ENCODE measurements at places on chromosomes 2 and 18.
A peak's percentile ranks its signal among the peaks of the same experiment; 100 is the strongest.

- no peaks in the 10 kb centered on the region for H3K27me3 ChIP-seq
- DNase-seq, result no peak
- H3K27ac ChIP-seq, result no peak overlapping the region
- H3K36me3 ChIP-seq, result no peaks in the 10 kb centered on the region
These were observed 68.0 kb downstream of the DAW1 start for GRCh38 chr2:227939271-227940027.

- H3K36me3 ChIP-seq, result no peaks in the 10 kb centered on the region
- no peaks in the 10 kb centered on the region for H3K4me1 ChIP-seq
- H3K4me3 ChIP-seq, result no peak overlapping the region
These were observed 207.6 kb upstream of the TANK start for GRCh38 chr2:160952464-160953254.

- no peaks in the 10 kb centered on the region for H3K36me3 ChIP-seq
- no peak overlapping the region for H3K27ac ChIP-seq
- peak; percentile 79 for DNase-seq
These were observed 177.7 kb downstream of the TMEM247 start for GRCh38 chr2:46657042-46657504.

DNA sequence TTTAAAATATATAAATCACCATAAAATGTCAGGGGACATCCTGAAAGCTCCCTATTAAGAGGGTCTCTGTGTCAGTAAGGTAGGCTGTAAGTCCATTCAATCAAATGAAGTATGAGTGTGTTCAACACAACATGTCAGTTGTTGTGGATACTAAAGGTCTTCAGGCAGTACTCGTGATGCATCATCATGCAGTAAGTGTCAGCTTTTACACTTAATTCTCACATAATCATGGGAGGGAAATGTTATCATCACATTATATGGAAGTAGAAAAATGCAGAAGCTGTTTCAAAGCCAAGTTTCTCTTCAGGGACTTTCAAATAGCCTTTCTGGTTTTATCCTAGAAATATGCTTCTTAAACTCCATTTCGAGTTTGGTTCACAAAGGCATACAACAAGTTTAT, 477.1 kb upstream of the ID2 start:
- no peaks in the 10 kb centered on the region for H3K4me1 ChIP-seq
- H3K27me3 ChIP-seq, result no peaks in the 10 kb centered on the region
- no peak overlapping the region for H3K27ac ChIP-seq
- no peak for DNase-seq
- no peaks in the 10 kb centered on the region for H3K36me3 ChIP-seq
- no peak overlapping the region for H3K4me3 ChIP-seq

DNA sequence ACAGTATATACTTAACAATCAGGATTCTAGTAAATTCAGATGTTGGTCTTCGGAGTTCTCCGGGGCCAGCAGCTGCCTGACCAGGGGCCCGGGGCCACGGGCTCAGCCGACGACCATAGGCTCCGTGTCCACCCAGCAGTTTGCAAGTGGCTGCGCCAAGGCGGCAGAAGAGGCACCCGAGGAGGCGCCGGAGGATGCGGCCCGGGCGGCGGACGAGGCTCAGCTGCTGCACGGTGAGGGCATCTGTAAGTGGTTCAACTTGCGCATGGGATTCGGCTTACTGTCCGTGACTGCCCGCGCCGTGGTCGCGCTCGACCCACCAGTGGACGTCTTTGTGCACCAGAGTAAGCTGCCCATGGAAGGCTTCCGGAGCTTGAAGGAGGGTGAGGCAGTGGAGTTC, 136.3 kb downstream of the NUP35 start:
- no peaks in the 10 kb centered on the region for H3K36me3 ChIP-seq
- H3K27ac ChIP-seq, result no peak overlapping the region
- DNase-seq, result no peak
- no peaks in the 10 kb centered on the region for H3K27me3 ChIP-seq
- no peaks in the 10 kb centered on the region for H3K4me1 ChIP-seq

DNA sequence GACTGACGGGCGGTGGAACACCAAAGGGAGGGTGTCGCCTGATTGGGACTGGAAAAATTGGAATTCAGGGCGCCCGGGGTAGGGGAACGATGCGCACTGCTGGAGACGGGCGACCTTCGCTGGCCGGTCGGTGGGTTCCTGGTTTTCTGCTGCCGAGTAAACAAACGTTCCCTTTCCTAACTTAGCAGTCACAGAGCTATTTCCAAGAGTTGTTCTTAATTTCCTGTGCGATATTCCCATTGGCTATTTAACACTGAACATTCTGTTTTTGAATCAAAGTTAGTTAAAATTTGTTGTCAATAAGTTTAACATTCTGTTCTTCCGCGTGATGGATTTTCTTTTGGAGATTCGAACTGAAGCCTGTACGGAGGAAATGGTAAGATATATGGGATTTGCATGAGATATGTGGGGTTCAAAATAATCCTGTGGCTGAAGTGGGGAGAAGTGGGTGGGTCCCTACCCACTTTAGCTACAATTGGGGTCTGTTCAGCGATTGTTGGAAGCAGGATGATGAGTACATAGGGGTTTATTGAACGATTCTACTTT, 862 bp downstream of the C18orf54 start:
- peaks cover 16% of the 10 kb centered on the region for H3K36me3 ChIP-seq
- no peak overlapping the region for H3K27ac ChIP-seq
- DNase-seq, result no peak
- H3K4me3 ChIP-seq, result peak overlapping the region; percentile 63
- H3K4me1 ChIP-seq, result no peaks in the 10 kb centered on the region

- H3K4me3 ChIP-seq, result no peak overlapping the region
- DNase-seq, result no peak
- H3K27ac ChIP-seq, result no peak overlapping the region
These were observed 90.3 kb downstream of the RNF144A start for GRCh38 chr2:7007488-7007845.

GRCh38 chr2:128280158-128280871, 38.4 kb downstream of the HS6ST1 start:
- H3K27ac ChIP-seq, result peak overlapping the region; percentile 12
- no peak for DNase-seq
- peaks cover 22% of the 10 kb centered on the region for H3K4me1 ChIP-seq
- H3K27me3 ChIP-seq, result no peaks in the 10 kb centered on the region
- no peaks in the 10 kb centered on the region for H3K36me3 ChIP-seq

- no peak overlapping the region for H3K4me3 ChIP-seq
- DNase-seq, result no peak
- H3K27ac ChIP-seq, result no peak overlapping the region
- no peaks in the 10 kb centered on the region for H3K27me3 ChIP-seq
- no peaks in the 10 kb centered on the region for H3K4me1 ChIP-seq
These were observed 60.4 kb downstream of the ARL4C start for GRCh38 chr2:234436482-234436837.

- H3K4me1 ChIP-seq, result no peaks in the 10 kb centered on the region
- no peaks in the 10 kb centered on the region for H3K36me3 ChIP-seq
- peak overlapping the region; percentile 71 for H3K27ac ChIP-seq
- no peak for DNase-seq
- H3K4me3 ChIP-seq, result peak overlapping the region; percentile 25
These were observed 151.8 kb downstream of the ANKRD30BL start for GRCh38 chr2:132009874-132010521.

DNA sequence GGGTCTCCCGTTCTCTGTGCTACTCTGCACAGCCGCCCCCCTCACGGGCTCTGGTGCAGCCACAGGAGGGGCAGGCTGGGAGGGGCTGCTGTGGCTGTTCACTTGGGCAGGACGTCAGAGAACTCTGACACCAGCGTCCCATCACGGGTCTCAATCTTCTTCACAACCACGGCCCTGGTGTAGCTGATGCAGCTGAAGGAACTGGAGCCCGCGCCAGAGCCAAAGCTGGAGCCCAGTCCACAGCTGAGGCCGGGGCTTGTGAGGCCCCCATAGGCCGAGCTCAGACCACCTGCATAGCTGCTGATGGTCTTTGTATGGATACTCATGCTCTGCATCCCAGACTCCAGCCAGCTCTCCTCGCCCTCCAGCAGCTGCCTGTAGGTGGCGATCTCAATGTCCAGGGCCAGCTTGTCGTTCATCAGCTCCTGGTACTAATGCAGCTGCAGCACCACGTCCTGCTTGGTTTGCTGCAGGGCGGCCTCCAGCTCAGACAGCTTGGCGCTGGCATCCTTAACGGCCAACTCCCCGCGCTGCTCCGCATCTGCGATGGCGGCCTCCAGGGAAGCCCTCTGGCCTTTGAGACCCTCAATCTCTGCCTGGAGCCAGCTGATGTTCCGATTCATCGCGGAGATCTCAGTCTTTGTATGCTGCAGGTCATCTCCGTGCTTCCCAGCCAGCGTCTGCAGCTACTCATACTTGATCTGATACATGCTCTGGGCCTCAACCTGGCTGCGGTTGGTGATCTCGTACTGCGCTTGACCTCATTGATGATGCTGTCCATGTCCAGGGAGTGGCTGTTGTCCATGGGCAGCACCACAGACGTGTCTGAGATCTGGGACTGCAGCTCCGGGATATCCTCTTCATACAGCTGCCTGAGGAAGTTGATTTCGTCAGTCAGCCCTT, 7.4 kb upstream of the DUSP19 start:
- H3K36me3 ChIP-seq, result no peaks in the 10 kb centered on the region
- H3K27me3 ChIP-seq, result no peaks in the 10 kb centered on the region
- H3K4me1 ChIP-seq, result no peaks in the 10 kb centered on the region
- H3K4me3 ChIP-seq, result no peak overlapping the region
- DNase-seq, result peak; percentile 13

DNA sequence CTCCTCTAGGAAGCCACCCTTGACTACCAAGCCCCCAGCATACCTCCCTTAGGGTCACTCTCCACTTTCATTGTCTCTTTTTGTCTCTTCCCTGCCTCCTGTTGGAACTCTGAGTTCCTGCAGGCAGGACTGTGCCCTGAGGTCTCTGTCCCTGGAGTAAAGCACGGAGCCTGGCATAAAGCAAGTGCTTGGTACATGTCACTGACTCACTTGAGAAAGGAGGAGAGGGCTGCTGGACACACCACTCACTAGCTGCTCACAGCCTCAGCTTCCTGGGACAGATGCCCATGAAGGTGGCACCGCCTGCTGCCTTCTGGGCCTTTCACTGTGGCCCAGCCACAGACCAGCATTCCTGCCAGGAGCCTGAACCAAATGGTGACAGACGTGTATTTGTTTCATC, 64.4 kb downstream of the RPIA start:
- no peaks in the 10 kb centered on the region for H3K27me3 ChIP-seq
- no peaks in the 10 kb centered on the region for H3K4me1 ChIP-seq
- H3K4me3 ChIP-seq, result no peak overlapping the region
- DNase-seq, result no peak

- H3K27me3 ChIP-seq, result no peaks in the 10 kb centered on the region
- H3K4me3 ChIP-seq, result no peak overlapping the region
- no peak overlapping the region for H3K27ac ChIP-seq
- H3K36me3 ChIP-seq, result no peaks in the 10 kb centered on the region
- no peak for DNase-seq
These were observed 84.4 kb upstream of the LYPD1 start for GRCh38 chr2:132754392-132754791.

DNA sequence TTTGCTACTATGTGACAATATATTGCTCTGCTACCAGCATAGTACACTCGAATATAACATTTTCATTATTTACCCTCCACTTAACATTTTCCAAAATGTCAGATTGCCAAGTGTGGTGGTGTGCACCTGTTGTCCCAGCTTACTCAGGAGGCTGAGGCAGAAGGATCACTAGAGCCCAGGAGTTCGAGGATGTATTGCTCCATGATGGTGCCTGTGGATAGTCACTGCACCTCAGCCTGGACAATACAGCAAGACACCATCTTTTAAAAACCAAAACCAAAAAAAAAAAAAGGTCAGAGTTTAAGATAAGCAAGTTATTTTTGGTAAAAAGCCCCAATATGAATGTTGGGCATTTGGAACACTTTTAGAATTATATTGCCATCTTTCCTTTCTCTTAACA, 75.2 kb upstream of the EPB41L5 start:
- H3K27me3 ChIP-seq, result no peaks in the 10 kb centered on the region
- no peak overlapping the region for H3K27ac ChIP-seq
- H3K4me3 ChIP-seq, result no peak overlapping the region
- DNase-seq, result no peak
- H3K36me3 ChIP-seq, result no peaks in the 10 kb centered on the region

DNA sequence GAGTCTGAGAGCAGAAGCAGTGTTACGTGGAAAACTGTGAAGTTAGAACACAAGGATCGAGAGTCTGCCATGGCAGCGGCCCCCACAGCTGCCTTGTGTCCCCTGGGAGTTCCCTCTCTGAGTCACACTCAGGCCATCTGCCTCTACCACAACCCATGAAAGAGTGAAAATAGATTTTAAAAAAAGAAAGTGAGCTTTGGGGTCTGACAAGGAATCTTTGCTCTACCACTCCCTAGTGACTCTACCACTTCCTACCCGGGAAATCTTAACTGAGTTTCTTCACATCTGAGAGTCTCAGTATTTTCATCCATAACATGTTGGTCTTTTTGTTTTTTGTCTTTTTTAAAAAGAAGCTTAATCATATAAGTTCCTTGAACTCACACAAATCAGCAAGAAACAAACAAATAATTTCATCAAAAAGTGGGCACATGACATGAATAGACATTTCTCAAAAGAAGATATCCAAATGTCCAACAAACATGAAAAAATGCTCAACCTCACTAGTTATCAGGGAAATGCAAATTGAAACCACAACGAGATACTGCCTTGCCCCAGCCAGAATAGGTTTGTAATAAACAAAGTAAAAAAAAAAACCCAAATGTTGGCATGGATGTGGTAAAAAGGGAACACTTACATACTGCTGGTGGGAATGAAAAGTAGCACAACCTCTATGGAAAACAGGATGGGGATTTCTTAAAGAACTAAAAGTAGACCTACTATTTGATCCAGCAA, 2.4 kb upstream of the MSGN1 start:
- no peak overlapping the region for H3K27ac ChIP-seq
- H3K4me3 ChIP-seq, result no peak overlapping the region
- H3K4me1 ChIP-seq, result no peaks in the 10 kb centered on the region
- H3K27me3 ChIP-seq, result no peaks in the 10 kb centered on the region
- H3K36me3 ChIP-seq, result no peaks in the 10 kb centered on the region

GRCh38 chr2:153299217-153299616, 179.3 kb downstream of the RPRM start:
- H3K4me1 ChIP-seq, result no peaks in the 10 kb centered on the region
- H3K36me3 ChIP-seq, result no peaks in the 10 kb centered on the region
- no peak overlapping the region for H3K27ac ChIP-seq
- no peaks in the 10 kb centered on the region for H3K27me3 ChIP-seq

DNA sequence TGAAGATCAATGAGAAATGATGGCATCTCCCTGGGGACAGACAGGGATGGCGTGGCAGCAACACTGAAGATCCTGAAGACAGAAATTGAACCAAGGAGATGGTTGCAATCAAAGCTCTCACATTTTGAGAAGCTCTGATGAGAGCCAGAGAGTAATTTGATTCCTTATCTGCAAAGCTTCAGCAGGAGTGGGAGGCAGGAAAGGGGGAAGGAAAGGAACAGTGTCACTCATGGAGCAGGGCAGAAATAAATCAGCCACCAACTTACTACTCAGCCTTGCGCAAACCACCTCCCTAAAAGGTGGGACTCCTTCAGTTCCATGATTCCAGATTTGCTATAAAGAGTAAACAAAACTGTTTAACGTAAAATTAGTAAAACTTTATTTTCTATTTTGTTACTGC, 119.2 kb downstream of the CACNB4 start:
- H3K27ac ChIP-seq, result no peak overlapping the region
- no peaks in the 10 kb centered on the region for H3K36me3 ChIP-seq
- H3K27me3 ChIP-seq, result no peaks in the 10 kb centered on the region
- H3K4me1 ChIP-seq, result no peaks in the 10 kb centered on the region

GRCh38 chr2:18483896-18484295, 76.6 kb downstream of the RDH14 start:
- no peak for DNase-seq
- no peak overlapping the region for H3K4me3 ChIP-seq
- H3K27ac ChIP-seq, result no peak overlapping the region
- H3K4me1 ChIP-seq, result peaks cover 4% of the 10 kb centered on the region
- no peaks in the 10 kb centered on the region for H3K36me3 ChIP-seq

GRCh38 chr2:165839610-165840009, 45.6 kb upstream of the GALNT3 start:
- H3K36me3 ChIP-seq, result no peaks in the 10 kb centered on the region
- H3K4me1 ChIP-seq, result no peaks in the 10 kb centered on the region
- no peak for DNase-seq
- no peak overlapping the region for H3K27ac ChIP-seq
- H3K27me3 ChIP-seq, result no peaks in the 10 kb centered on the region
- no peak overlapping the region for H3K4me3 ChIP-seq
